ENCODE measurements at places on chromosomes 1 and 21.

DNA sequence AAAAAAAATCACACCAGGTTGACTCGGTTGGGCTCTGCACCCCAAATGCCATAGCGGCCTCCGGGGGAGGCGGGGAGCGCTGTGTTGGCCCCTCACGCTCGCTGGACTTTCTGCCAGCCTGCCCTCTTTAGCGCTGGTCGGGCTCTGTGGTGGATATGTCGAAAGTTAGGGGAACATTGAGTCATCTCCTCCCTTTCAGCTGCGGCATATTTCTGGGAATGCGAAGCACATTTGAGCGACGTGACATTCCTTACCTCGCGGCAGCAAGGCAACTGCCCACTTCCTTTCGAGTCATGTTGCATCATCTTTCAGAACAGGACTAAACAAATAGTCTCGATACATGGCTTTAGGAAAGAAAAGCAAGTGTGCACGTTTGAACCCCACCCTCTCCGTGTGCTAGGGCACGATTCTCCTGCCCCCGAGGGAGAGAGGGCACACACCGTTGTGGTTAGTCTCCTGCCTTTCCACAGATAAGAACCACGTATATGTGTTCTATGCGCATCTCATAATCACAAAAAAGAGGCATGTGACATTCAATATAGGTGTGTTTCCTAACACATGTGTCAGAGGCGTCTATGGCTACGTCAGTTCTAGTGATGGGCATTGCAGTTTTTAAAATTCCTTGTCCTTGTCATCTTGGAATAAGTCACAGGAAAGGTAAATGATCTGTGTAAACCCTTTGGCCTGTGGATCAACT lies 105.9 kb upstream of the SLC45A1 start:
- DNase-seq, result no peak

- no peak for DNase-seq
Observed at GRCh38 chr1:218259800-218260199, 25.3 kb upstream of the RRP15 start.

DNA sequence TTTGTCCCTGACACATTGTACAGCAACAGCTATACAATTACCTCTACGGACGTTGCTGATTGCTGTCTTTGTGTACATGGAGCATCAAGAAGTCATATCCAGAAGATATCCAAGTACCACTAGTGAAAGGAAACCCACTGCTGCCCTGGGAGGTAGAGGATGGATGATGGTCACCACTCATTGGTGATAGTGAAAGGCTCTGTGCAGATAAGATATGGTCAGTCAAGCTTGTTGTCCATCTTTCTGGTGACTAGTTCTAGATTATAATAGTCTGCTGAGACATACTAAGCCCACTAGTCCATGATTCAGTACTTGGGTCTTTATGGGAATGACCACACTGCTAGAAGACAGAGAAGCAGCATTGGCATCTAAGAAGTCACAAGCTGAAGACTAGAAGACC lies 30.3 kb downstream of the NIBAN1 start:
- no peak for DNase-seq

GRCh38 chr1:25117233-25117823 lies 115.0 kb downstream of the SYF2 start:
- no peak for DNase-seq

DNA sequence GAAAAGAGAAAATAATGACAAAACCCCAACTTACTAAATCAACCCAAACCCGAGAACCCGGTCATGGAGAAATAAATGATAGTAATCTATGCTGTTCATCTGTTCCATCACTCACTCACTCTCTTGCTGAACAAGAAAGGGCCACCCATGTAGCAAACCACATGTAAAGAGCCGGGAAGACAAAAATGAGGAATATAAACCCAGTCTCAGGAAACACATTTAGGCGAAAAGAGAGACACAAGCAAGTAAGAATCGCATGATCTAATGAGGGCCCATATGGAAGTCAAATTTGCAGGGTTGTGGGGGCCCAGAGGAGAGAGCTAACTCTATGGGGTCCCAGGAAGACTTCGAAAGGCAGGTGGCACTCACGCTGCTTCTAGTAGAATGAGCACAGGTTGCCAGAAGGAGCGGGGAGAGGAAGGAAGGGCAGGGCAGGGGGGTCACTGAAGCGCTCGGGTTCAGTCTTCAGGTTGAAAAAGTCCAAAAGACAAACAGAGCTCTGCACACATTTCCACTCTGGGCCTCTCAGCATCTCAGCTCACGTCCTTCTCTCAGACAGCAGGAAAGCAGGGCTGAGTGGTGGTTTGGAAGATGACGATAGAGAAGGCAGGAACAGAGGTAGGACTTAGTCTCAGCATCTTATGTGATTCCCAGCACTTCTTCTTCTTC lies 142.9 kb upstream of the KRTAP19-8 start:
- peak; percentile 37 for DNase-seq

DNA sequence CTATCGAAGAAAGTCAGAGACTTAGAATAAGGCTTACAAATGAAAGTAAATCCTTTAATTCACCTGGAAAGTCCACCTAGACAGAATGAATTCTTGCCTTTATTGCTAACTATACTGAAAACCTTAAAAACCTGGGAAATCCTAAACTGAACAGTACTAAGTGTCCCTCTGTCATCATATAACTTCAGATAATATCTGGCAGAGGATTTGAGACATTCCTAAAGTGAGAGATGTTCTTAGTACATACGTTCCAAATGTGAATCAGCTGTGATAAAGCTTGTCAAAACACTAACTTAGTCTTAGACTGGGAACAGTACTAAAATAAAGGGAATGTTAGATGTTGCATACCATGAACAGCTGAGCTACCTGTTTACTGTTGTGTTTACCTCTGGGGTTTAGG lies 121.7 kb downstream of the TNFSF18 start:
- no peak for DNase-seq

DNA sequence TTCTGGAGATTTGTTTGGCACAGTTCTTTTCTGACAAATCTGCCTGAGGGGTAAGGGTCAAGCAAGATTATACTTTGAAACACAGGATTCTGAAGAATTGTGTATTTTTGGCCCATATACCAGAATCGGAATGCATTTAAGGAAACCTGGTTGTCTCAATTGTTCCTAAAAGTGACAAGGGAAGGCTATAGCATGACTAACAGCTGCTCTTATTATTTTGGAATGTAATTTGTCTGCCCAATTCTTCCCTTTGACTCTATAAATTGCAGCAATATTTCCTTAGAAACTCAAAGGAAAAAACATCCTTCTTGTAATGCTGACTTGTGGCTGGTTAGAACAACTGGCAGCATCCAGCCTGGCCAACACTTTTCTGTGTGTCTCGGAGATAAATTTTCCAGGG lies 15.8 kb upstream of the VCAM1 start:
- no peak for DNase-seq

- no peak for DNase-seq
Observed at GRCh38 chr1:56160773-56161315, 418.5 kb downstream of the PLPP3 start.

DNA sequence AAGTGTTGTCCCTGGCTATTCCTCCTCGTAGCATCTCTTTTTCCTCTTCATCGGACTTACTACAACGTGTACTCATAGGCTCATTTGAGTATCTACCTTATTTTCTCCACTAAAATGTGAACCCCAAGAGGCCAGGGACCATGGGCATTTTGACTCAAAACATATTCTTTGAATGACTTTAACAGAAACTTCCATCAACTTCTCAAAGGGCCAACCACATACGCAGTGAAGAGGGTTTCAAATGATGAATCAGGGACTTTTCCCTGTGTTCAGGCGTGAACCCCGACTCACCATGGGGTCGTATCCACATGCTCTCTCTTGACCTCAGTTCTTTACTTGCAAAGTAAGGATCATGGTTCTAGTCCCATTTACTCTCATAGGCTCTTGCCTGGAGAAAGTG lies 20.2 kb upstream of the GPR137B start:
- DNase-seq, result no peak

- no peak for DNase-seq
Observed at GRCh38 chr1:197140121-197140520, 6.3 kb downstream of the ASPM start.

GRCh38 chr21:41778930-41779600 lies 12.2 kb upstream of the RIPK4 start:
- no peak for DNase-seq

GRCh38 chr1:233440951-233441401 lies 113.5 kb downstream of the MAP3K21 start:
- no peak for DNase-seq

DNA sequence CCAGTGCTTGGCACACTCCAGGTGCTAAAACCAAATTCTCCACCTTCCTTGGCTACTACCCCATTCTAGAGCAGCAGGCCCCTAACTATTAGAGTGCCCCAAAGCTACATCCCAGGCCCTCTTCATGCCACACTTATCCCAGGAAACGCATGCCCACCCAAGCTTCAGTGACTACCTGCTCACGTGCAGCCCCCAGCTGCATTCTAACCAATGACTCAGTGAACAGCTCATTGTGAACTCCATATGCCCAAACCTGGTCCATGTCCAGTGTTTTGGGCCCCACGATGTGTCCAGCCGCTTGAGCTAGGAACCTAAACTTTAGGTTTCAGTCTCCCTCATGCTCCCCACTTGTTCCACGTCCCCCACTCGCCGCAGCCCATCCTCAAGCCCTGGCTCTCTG lies 41.5 kb downstream of the NKAIN1 start:
- no peak for DNase-seq
